ENCODE measurements at places on chromosomes 7 and 10.

DNA sequence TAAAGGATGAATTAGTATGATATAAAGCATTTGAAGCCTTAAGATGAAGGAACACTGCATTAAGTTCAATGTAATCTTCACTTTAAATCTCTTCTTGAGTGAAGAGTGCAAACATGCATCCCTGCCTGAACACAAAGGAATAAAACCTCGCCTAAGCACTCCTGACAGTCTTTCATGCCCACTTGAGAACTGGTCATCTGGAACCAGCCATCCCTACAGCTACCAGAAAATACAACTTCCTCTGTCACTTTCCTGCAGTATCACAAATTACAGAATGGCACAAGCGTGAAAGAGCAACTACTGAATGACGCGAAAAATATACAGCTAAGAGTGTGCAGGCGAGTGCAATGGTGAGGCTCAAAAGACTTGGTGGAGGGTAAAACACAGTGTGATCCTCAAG, 1079.9 kb downstream of the CNTNAP2 start:
- DNase-seq = no peak

GRCh38 chr7:30329716-30330115, 45.3 kb downstream of the ZNRF2 start:
- DNase-seq = peak; percentile 53

DNA sequence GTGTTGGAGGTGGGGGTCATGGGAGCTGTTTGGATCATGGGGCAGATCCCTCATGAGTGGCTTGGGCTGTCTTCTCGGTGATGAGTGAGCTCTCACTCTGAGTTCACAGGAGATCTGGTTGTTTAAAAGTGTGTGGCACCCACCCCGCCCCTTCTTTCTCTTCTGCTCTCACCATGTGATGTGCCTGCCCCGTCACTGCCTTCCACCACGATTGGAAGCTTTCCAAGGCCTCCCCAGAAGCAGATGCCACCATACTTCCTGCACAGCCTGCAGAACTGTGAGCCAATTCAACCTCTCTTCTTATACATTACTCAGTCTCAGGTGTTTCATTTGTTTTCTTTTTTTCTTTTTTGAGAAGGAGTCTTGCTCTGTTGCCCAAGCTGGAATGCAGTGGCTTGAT, 170.0 kb downstream of the PTPN20 start:
- peak; percentile 31 for DNase-seq

- no peak for DNase-seq
Observed at GRCh38 chr10:1788401-1788800, 51.1 kb upstream of the ADARB2 start.

- no peak for DNase-seq
Observed at GRCh38 chr10:8852546-8852945, 798.1 kb downstream of the GATA3 start.

DNA sequence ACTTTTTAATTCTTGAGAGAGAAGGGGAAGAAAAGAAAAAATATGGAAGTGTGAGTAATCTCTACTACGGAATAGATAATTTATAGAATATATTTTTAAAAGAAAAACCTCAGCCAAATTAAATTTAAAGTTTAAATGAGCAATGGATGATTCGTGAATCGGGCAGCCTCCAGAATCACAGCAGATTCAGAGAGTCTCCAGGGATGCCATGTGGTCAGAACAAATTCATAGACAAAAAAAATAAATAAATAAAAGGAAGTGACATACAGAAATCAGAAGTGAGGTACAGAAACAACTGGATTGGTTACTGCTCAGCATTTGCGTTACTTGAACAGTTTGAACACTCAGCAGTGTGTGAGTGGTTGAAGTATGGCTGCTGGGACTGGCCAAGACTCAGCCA, 53.0 kb downstream of the PHYHIPL start:
- no peak for DNase-seq

- peak; percentile 100 for DNase-seq
Observed at GRCh38 chr10:97400665-97401454, at the start of gene RRP12. RRP12 (minus strand) TSS chr10:97401340; CDS start chr10:97401231, 109 bp downstream.

GRCh38 chr7:47179812-47180515, 401.9 kb downstream of the TNS3 start:
- DNase-seq = peak; percentile 47

DNA sequence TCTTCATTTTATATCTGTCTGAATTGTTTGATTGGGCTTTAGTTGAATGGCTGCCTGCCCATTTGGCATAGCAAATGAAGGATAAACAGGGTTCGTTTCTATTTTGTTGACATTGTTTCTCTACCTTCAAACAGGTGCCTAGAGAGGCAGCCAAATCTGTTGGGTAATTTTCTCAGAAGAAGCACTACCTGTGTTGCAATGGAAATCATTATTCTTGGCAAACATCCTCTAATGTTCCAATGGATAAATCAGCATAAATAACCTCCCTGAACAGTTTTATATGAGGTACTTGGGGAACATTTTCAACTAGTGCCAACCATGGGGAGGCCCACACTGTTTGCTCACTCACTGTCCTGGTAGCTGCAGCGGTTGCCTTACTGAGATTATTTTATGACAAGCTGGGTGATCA, 64.4 kb upstream of the PLPP4 start:
- no peak for DNase-seq

DNA sequence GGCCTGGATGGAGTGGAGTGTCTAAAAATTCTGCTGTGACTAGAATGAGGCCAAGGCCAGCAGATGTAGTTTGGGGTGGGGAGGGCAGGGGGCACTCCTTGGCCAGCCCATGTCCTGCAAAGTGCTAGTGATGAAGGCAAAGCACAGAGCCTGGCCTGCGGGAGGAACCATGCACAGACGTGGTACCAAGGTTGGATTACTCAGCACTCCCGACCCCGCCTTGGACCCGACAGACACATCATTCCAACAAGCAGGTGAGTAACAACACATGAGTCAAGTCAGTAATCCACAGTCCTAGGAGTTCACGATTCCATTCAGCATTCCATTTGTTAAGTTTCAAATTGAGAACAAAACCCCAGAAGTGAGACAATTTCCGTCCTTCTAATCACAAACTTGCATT, 317.3 kb downstream of the TCERG1L start:
- no peak for DNase-seq

GRCh38 chr7:30911561-30911969, at the start of gene AQP1:
AQP1 (plus strand) TSS chr7:30911853; CDS start chr7:30911910, 57 bp downstream.
- no peak for DNase-seq

- DNase-seq = no peak
Observed at GRCh38 chr7:106681815-106682495, 21.0 kb upstream of the CCDC71L start.

DNA sequence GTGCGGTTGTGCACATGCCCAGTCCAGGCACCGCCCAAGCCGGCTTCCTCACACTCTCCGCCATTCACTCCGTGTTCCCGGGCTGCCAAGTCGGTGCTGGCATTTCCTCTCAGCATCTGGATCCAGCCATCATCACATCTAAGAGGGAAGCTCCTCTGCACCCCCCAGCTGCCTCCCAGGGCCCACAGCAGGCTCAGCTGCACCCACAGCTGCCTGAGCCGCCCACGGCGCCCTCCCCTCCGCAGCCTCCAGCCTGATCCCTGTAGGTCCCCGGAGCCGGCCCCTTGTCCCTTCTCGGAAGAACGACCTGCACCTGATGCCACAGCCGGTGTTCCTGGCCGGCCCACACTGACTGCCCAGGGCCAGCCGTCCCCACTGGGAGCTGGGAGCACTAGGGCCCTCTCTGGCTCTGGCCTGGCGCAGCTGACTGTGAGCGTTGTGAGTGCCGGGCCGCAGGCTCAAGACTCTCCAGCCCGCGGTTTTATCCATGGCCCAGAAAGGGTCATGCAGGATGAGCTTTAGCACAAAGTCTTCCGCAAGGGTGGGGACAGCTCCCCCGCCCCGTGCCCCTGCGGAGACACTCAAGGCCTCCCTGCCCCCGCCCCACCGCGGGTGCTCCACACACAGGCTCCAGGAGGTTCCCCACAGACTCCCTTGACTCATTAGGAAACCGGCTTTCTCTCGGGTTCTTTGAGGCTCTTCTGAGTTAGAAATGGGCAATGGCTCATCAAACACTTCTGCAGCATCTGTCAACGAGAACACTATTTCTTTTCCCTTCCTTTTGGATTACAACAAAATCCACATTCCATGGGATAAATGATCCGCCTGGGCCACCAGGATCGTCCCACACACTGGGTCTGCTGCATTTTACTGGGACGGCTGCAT, 31.2 kb downstream of the CFAP46 start:
- DNase-seq = no peak

DNA sequence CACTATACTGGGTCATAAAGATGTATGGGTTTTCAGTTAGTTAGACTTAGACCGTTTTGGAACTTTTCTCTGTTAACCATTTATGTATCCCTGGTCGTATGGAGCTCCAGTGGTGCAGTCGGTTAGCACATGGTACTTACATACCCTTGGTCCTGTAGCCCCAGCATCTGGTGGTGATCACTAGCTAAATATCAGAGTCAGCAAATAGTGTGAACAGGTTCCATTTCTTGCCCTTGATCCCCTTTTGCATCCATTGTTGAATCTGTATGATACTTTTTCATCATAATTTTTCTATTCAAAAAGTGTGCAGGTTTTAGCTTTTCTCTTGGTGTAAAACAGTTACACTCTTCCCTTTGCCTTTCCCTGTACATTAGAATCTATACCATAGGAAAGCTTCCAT, 15.9 kb downstream of the NIPSNAP2 start:
- DNase-seq = no peak

- no peak for DNase-seq
Observed at GRCh38 chr7:5545222-5545914, 121.7 kb upstream of the TNRC18 start.

DNA sequence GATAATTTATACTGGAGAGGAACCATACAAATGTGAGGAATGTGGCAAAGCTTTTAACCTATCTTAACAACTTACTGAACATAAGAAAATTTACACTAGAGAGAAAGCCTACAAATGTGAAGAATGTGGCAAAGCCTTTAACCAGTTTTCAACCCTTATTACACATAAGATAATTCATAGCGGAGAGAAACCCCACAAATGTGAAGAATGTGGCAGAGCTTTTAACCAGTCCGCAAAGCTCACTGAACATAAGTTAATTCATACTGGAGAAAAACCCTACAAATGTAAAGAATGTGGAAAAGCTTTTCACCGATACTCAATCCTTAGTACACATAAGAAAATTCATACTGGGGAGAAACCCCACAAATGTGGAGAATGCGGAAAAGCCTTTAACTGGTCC, 37.9 kb downstream of the ZNF138 start:
- DNase-seq = no peak

DNA sequence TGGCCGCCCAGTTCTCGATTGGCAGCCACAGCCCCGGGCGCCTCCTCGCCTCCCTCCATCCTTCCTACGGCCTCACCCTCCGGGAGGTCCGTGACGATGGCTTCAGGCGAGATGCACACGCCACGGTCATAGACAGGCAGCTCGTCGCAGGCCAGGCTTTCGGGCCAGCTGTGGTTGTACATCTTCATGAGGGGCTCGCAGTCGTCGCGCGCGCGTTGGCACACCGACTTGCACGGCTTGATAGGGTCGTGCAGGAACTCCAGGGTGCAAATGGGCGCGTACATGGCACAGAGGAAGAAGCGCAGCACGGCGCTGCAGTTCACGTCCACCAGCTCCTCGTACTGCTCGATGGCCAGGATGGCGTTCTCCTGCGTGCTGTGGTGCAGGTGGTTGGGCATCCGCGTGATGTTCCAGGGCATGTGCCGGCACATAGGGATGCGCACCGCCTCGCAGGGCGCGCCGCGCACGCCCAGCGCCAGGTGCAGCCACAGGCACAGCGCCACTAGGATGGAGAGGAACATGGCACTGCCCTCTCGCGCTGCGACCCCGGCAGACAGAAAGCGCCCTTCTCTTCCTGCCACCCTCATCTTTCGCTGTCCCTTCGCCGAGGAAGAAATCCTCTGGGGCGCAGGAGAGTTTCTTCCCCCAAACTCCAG, 472 bp downstream of the SFRP4 start:
- DNase-seq = peak; percentile 5

DNA sequence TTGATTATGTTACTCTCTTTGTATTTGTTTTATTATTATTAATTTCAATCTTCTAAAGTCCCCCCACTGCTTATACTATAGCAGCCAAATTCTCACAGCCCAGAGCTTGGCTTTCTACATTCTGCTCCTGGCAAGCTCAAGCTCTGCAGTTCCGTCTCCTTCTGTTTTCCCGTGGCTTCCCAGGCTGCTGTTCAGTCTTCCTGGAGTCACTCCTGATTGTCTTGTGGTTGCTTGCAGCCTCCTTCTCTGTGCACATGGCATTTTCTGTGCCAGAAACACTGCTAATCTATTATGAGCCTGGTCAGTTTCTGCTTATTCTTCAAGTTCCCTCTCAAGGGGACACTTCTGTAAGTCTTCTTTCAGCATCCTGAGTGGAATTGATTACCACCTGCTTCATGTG, 533.7 kb upstream of the IGFBP3 start:
- DNase-seq = no peak

GRCh38 chr7:101684983-101685330, 55.9 kb upstream of the MYL10 start:
- no peak for DNase-seq

- DNase-seq = no peak
Observed at GRCh38 chr10:110759523-110759922, 112.2 kb upstream of the PDCD4 start.

- DNase-seq = no peak
Observed at GRCh38 chr10:116756277-116756676, 13.9 kb upstream of the HSPA12A start.

- DNase-seq = peak; percentile 69
Observed at GRCh38 chr10:11165591-11166543, 148.2 kb downstream of the CELF2 start.

- DNase-seq = no peak
Observed at GRCh38 chr10:107206833-107207232, 42.3 kb upstream of the SORCS1 start.

- no peak for DNase-seq
Observed at GRCh38 chr7:158350166-158350900, 237.3 kb downstream of the PTPRN2 start.

- peak; percentile 12 for DNase-seq
Observed at GRCh38 chr7:137454767-137455166, 111.2 kb upstream of the PTN start.

DNA sequence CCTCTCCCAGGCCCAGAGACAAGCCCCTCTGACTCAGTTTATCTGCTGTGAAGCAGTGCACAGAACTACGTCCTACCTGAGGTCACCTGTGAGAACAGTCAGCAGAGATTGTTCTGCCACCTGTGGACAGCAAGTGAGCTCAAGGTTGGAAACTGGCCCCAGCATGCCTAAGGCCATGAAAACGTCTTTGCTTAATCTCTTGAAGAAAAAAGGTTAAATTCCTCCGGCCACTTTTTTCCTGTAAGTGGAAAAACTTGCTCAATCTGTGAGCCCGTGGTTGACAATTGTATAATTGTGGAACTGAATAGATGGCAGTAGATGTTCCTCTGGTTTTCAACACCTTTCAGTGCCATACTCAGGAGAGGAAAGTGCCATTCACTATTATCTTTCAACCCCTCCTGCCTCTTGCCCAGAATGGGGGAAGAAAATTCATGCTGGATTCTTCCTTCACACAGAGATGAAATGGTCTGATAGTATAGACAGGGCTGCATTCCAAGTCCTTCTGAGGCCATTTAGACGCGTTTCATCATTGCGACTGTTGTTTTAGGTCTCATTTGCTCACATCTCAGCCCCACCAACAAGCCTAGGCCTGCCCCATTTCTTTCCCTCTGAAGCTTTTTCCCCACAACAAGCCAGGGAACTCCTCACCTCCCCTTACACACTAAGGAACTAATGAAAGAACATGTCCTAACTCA, 292.9 kb downstream of the FZD1 start:
- no peak for DNase-seq

GRCh38 chr7:55486192-55486590, 86.1 kb downstream of the VOPP1 start:
- DNase-seq = no peak

GRCh38 chr10:111392159-111392558, 315.3 kb downstream of the ADRA2A start:
- no peak for DNase-seq

Data from inflammatory macrophage treated with lipopolysaccharide for 4 hours (primary cell).